ENCODE measurements at places on chromosomes 4 and X. TPM values are rescaled to one million over a fixed set of nuclear protein-coding genes. Genes with fewer than 3 reads are reported as not detected.

DNA sequence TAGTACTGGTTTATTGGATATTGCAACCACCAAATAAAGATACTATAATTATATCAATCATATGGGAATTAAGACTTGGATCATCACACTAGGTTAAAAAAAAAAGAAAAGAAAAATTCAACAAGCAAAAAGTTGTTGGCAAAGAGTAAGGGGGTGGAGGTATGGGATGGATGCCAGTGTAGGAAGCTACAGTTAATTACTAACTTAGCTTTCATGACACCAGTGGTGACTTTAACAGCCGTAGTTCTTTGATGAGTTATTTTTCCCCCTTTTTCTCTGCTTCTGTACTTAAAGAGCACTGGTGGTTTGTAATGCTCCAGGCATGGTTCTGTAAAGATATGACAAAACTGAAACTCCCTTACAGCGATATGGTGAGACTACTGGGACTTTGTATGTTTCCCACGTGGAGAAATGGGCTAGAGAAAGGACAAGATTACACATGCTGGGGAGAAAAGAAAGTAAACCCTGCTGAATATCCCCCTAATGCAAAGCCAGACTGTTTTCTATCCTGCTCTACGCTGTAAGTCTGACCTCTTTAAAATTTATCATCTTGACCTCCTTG, 210.8 kb downstream of the SPOCK3 start:
- no peak for DNase-seq

DNA sequence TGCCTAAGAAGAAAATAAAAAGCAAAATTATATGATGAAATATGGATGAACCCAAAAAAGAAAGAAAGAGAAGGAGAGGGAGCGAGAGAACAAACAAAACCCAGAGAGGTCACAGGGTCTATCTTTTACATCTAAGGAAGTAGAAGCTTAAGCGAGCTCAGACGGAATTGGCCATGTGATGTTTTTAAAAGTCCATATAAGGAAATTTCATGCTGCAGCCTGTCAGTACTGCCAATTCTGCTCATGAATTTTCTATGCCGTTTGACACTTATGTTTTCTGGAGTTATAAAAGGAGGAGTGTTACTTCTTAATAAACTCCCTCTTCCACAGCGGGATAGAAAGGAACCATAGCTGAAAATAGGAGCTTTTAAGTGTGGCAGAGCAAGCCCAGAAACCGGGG, 32.9 kb upstream of the DCX start:
- no peak for DNase-seq

GRCh38 chr4:61446941-61447340, 246.8 kb downstream of the ADGRL3 start:
- no peak for DNase-seq

GRCh38 chrX:1493877-1494510, 41.3 kb upstream of the ASMTL start:
- DNase-seq: no peak

GRCh38 chrX:134664202-134664601, 5.9 kb upstream of the PLAC1 start:
- no peak for DNase-seq

- peak; percentile 12 for DNase-seq
Observed at GRCh38 chrX:132955690-132956089, 2.7 kb downstream of the HS6ST2 start.

- no peak for DNase-seq
Observed at GRCh38 chr4:99653916-99654315, 3.7 kb downstream of the C4orf54 start.

DNA sequence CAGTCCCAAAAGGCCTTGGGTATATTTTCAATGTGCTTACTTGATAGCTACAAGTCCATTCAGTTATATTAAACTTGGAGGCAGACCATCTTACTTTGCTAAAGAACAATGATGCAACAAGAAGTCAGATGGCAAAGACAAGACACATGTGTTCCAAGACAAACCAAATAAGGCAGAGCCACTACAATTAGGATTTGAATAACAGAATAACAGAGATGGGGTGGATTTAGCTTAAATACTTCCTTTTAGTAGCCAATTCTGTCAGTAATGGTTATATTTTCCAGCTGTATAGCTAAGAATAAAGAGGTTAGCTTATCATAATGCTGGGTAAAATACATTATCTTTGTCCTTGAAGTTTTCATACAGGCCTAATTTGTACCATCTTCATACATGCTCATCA, 37.7 kb upstream of the FRAS1 start:
- DNase-seq: no peak

GRCh38 chrX:134374294-134374693, 85.7 kb upstream of the HPRT1 start:
- DNase-seq: no peak

GRCh38 chrX:37686996-37687395, 1.4 kb downstream of the XK start:
- no peak for DNase-seq

The PNMA5 gene
- total RNA-seq: not detected

The NEUROG2 gene
- total RNA-seq: not detected

The LAMP2 gene
- total RNA-seq: 160 TPM

The HSD17B13 gene
- 1.6 TPM for total RNA-seq
